HT-29 (cell line): ENCODE measurements at places on chromosomes 13 and 19. TPM values are rescaled to one million over a fixed set of nuclear protein-coding genes. Genes with fewer than 3 reads are reported as not detected.

ELSPBP1 gene
- total RNA-seq, result not detected in 2 replicates

ELOF1 gene
- 41.0 and 48.1 TPM in 2 replicates for total RNA-seq

IL11 gene
- 0.31 and 2.8 TPM in 2 replicates for total RNA-seq

KBTBD6 gene
- total RNA-seq, result 5.6 and 5.8 TPM in 2 replicates

ATXN8OS gene
- not detected in 2 replicates for total RNA-seq

ABCC4 gene
- 24.0 and 28.1 TPM in 2 replicates for total RNA-seq

CRTC1 gene
- total RNA-seq, result 4.1 and 4.7 TPM in 2 replicates

HCN2 gene
- total RNA-seq, result 0.10 TPM in 1 of 2 replicates, not detected in the other

DCT gene
- total RNA-seq, result not detected in 2 replicates

CYP4F8 gene
- not detected in 2 replicates for total RNA-seq

IFNL1 gene
- total RNA-seq, result not detected in 2 replicates

OR10H1 gene
- not detected in 2 replicates for total RNA-seq

TRPC4 gene
- total RNA-seq, result not detected in 2 replicates

KIRREL2 gene
- total RNA-seq, result not detected in 2 replicates

MEDAG gene
- not detected in 2 replicates for total RNA-seq

STAP2 gene
- total RNA-seq, result 69.6 and 74.4 TPM in 2 replicates

PMIS2 gene
- total RNA-seq, result not detected in 2 replicates

GRIN2D gene
- total RNA-seq, result 10.7 and 12.6 TPM in 2 replicates

C19orf33 gene
- total RNA-seq, result 1,318 and 1,477 TPM in 2 replicates

RCBTB2 gene
- total RNA-seq, result 1.0 and 2.9 TPM in 2 replicates

ZNF491 gene
- total RNA-seq, result not detected in 2 replicates

IRGQ gene
- total RNA-seq, result 23.0 and 26.0 TPM in 2 replicates

GPR42 gene
- not detected in 2 replicates for total RNA-seq

ATP4B gene
- total RNA-seq, result not detected in 2 replicates

STXBP2 gene
- 66.4 and 73.3 TPM in 2 replicates for total RNA-seq

ZNF221 gene
- total RNA-seq, result 0.68 and 0.97 TPM in 2 replicates

ZNF90 gene
- total RNA-seq, result not detected in 2 replicates

TSKS gene
- total RNA-seq, result not detected in 2 replicates

BRD4 gene
- total RNA-seq, result 20.1 and 20.3 TPM in 2 replicates

UPF1 gene
- total RNA-seq, result 73.7 and 79.5 TPM in 2 replicates

ETV2 gene
- total RNA-seq, result 2.0 and 3.5 TPM in 2 replicates

CD37 gene
- not detected in 2 replicates for total RNA-seq

CLEC17A gene
- not detected in 2 replicates for total RNA-seq

MRPL54 gene
- total RNA-seq, result 50.7 and 59.5 TPM in 2 replicates

TSHZ3 gene
- not detected in 2 replicates for total RNA-seq

WDFY2 gene
- 2.9 and 5.3 TPM in 2 replicates for total RNA-seq

CRYL1 gene
- total RNA-seq, result 10.2 and 11.1 TPM in 2 replicates

CD33 gene
- not detected in 2 replicates for total RNA-seq

RASGRP4 gene
- not detected in 2 replicates for total RNA-seq

NFIX gene
- total RNA-seq, result 22.4 and 32.3 TPM in 2 replicates

ZNF57 gene
- total RNA-seq, result 5.6 and 5.7 TPM in 2 replicates

CEACAM18 gene
- total RNA-seq, result not detected in 2 replicates

ADM5 gene
- 9.2 and 10.0 TPM in 2 replicates for total RNA-seq

CGB1 gene
- total RNA-seq, result 1.5 TPM in 1 of 2 replicates, not detected in the other

CEACAM21 gene
- not detected in 2 replicates for total RNA-seq

LGALS14 gene
- total RNA-seq, result not detected in 2 replicates

LHB gene
- not detected in 2 replicates for total RNA-seq
